Activated naive CD4-positive, alpha-beta T cell (primary cell): ENCODE measurements at places on chromosomes 6 and 20.

DNA sequence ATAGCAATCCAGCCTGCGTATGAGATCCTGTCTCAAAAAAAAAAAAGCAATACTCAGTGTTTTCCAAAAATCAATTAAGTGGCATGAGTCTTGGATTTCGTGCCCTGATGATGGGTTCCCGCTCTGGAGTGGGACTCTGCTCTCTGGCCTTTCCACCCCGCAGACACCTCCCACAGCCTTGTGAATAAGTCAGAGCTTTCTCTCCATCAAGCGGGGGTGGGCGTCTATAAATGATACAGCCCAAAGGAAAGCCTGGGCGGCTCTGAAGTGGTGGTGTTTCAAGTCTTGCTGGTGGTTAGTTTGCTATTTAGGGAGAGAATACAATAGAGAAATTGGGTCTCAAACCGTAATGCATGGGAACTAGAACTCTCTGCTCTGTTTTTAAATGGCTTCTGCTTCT is 52.5 kb upstream of the TAGAP start:
- no peak for DNase-seq

DNA sequence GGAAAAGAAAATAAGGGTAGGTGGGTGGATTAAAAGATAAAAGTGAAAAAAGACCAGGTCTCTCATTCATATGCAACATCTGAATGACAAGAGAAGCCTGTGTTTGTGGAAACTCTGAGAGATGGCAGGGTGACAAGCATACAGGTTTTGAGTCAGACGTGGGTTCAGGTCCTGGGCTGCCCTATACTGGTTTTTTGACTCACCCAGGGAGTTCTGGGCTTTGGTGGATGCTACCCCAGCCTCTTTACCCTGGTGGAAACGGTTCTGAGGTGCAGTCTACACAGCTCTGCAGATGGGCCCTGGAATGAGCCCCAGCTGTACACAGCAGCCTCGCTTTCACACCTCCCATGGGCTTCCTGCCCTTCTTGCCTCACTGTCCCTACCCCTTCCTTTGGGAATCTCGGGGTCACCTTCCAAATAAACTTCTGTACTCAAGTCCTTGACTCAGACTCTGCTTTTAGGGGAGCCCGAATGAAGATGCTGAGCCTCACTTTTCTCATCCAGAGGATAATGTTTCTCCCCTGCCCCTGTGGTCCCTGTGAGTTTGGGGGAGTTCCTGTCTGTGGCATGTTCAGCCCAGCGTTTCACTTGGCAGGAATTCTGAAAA is 77.7 kb upstream of the CLDN20 start:
- no peak for DNase-seq

- no peak for DNase-seq
Measured at GRCh38 chr6:157538168-157538567, 157.2 kb downstream of the ZDHHC14 start.

DNA sequence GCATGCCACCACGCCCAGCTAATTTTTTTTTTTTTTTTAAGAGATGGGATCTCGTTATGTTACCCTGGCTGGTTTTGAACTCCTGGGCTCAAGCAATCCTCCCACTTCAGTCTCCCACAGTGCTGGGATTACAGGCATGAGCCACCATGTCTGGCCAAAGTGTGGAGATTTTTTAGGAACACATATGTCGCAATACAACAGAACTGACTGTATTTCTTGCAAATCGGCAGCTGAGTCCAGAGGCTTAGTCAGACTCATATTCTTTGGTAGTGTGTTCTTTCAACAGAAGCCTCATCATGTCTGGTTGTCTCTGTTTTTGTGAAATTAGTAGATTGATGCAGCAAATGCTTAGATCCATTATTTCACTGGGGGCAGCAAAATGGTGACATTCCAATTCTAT is 23.9 kb upstream of the CD164 start:
- no peak for DNase-seq

DNA sequence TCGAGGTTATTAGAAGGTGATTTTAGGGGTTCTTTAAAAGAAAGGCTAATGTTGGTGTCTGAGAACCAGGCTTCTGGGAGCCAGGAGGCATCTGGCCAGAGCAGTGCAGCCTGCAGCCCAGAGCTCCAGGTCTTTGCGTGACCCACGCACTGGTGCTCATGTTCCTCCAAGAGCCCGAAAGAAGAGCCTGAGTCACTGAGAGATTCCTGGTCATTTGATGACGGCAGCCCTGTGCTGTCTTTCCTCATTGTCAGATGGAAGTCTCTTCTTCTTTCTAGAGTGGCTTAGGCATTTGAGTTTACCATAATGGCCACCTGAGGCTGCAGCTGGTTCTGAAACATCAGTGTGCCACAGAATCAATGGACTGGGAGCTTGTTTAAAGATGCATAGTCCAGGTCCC is 46.4 kb downstream of the CD109 start:
- no peak for DNase-seq

GRCh38 chr6:168664956-168665355 is 224.0 kb downstream of the SMOC2 start:
- no peak for DNase-seq
